ENCODE measurements at places on chromosomes 13 and 19.

DNA sequence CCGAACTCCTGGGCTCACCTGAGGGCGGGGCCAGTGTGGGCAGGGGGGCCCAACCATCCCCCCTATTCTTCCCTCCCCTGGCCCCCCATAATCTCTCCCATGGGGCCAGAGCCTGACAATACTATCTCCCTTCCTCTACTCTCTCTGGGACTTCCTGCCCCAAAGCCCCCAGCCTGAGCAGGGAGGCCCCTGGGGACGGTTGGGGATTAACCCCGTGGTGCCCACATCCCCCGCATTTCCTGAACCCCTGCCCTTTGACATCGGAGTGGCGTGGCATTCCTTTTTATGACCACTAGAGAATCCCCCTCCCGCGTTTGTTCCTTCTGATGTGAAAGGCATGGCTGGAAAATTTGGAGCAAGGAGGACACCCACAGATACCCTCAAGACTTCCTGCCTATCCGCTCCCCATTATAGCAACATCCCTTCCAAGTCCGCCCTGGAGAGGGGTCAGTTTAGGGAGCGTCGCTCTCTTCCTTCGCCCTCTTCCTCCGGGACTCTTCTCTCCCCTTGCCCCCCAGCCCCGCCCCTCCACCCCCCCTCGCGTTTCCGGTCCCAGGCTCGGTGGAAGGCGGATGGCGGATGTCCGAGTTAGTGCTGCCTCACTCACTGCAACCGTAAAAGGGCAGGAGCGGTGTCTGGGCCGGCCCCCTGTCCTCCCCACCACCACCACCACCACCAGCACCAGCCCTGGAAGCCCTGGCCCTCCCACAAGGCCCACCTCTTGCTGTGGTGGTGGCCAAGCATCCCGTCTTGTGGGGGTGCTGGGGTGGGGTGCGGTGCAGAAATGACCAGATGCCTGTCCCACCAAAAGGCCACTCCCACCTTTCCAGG, 1.8 kb downstream of the VASP start:
- peak; percentile 27 for DNase-seq

DNA sequence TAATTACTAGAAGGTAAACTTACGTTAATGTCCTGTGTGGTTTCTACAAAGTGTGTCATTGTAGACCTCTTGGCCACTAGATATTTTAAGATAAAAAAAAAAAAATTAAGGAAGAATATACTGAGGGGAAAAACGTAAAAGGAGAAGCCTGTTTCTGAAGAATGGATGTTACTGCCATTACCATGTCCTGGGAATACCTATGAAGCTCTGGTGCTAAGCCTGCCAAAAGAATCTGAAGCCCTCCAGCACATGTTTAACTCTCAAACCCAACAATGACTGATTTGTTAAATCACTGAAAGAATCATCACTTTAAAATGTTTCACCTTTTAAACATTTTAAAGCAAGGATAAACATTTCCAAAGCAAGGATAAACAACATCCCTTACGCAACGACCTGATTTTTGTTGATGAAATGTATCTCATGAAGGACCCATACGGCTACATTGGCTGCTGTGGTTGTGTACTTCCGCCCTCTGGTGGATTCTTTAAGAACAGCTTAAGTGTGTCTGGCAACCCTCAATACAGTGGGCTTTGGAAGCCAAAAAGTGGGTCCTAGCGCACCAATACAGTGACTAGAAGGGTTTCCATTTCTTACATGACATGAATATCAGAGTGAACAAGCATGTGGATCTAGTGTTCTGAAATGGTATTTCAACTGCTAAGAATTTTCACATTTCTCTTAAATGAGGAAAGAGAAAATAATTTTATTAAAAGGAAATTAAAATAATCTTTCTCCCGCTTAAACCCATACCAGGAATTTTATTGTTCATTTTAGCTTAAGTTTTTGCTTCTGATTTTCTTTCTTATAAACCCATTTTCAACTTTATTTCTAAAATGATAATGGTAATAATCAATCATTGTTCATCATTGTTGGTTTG, 74.5 kb upstream of the RAP2A start:
- peak; percentile 66 for DNase-seq

- peak; percentile 8 for DNase-seq
Observed at GRCh38 chr13:108961542-108962125, 332.2 kb downstream of the MYO16 start.

DNA sequence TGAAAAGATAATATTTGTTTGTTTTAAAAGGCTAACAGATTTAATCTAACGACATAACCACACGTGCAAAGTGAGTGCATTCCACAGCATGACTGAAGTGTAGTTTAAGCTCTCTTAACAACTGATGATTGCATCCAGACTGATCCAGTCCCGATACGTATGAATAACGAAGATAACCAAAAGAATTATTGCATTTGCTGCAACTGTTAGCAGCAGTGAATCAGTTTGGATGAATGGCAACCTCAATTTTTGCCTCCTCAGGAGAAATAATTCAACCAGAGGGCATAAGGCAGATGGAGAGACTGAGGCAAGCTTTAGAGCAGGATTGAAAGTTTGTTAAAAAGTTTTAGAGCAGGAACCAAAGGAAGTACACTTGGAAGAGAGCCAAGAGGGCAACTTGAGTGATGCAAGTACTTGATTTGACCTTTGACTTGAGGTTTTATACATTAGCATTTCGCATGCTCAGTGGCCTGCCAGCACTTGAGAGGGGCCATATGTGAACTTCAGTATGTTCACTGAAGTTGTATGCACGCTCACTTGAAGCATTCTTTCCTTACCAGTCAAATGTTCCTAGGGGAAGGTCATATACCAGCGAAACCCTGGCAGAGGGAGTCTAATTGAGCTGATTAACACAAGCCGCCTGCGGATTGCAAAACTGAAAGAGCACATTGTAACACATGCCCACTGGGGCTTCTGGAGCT, 835.0 kb upstream of the PCDH20 start:
- DNase-seq: no peak

DNA sequence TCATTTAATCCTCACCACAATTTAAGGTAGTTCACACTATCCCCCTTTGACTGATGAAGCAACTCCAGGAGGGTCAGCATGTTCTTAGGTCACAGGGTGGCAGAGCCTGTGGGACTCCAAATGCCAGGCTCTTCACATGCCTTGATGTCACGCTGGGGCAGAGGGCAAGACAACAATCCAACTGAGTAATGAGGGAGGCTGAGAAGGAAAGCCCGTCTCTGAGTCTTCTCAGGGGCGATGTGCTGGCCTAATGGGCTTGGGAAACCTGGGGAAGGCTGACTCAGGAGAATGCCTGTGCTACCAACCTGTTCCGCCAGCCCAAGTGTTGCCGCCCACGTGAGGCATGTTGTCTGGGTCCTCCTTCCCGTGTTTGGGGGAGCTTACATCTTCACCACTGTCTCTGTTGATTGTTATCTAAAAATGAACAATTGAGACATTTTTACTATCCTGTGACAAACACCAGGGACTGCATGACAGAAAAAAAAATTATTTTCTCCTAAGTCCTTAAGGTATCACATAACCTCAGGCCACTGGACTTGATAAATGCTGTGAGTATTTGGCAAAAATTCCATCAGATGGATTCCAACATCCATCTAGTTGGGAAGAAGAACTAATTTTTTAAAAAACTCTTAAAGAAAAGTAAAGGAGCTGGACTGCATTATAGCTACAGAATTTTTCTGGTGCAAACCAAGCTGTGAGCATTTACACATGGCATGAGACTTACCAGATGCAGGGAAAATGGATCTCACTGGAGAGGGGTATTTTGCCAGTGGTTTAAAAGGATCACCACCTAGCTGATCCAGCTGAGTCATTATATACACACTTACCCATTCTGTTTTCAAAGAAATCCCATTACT, 157.5 kb downstream of the RGCC start:
- no peak for DNase-seq

GRCh38 chr19:12481781-12482508, 2.7 kb downstream of the ZNF709 start:
- no peak for DNase-seq

DNA sequence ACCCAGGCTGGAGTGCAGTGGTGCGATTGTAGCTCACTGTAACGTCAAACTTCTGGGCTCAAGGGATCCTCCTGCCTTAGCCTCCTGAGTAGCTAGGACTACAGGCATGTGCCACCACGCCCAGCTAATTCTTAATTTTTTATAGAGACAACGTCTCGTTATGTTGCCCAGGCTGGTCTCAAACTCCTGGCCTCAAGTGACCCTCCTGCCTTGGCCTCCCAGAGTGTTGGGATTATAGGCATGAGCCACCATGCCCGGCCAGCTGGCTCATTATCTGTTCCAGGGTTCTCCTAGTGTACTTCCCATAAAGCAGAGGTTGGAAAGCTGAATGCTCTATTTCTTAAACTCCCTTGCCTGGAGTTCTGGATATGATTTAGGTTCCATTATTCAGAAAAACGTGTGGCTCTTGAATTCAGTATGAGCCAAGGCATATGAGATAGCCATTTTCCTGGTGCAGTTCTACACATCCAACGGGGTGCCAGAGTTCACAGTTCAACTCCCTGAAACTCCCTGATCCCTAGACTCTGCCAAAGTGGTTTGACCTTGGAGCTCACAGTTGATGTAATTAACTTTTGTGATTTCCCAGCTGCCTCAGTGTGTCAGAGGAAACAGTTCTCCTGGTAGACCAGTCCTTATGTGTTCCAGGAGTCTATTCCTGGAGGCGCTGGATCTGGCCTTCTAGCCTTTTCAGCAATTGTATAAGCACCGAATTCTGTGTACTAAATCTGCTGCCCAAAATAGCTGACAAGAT, 21.6 kb downstream of the GPR183 start:
- no peak for DNase-seq

DNA sequence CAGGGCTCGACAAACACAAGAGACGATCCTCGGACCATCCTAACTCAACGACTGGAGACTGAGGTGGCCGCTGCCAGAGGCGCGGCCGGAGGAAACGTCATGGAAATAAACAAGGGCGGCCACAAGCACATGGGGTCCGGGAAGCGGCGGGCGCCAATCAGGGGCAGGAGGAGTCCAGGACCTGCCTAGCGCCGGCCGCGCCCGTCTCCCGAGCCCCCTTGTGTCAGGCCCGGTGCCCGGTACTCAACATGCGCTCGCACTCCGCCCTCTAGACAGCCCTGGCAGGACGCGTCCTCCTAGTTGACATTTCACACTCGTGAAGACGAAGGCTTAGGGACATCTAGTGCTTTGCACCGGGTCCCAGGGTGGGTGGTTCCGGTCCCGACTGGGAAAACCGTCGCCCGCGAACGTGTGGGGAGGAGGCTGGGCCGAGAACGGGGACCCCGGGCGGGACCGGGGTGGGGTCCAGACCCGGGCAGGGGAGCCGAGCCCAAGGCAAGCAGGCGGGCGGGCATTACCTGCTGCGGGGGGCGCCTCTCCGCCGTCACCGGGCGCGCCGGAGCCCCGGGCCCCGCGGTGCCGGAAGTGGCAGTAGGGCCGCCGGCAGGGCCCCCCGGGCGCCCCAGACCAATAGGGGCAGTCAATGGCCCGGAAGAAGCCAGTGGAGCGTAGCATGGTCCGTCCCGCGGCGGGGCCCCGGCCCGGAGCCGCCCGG, 442 bp downstream of the REXO1 start:
- DNase-seq: peak; percentile 59

DNA sequence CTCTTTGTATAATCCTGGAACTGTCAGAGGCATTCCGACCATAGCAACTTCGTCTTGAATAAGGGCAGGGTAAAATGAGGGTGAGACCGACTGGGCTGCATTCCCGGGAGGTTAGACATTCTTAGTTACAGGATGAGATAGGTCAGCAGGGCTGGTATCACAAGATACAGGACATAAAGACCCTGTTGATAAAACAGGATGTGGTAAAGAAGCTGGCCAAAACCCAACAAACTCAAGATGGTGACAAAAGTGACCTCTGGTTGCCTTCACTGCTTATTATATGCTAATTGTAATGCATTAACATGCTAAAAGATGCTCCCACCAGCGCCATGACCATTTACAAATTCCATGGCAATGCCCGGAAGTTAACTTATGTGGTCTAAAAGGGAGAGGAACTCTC, 27.7 kb upstream of the MBNL2 start:
- peak; percentile 19 for DNase-seq

DNA sequence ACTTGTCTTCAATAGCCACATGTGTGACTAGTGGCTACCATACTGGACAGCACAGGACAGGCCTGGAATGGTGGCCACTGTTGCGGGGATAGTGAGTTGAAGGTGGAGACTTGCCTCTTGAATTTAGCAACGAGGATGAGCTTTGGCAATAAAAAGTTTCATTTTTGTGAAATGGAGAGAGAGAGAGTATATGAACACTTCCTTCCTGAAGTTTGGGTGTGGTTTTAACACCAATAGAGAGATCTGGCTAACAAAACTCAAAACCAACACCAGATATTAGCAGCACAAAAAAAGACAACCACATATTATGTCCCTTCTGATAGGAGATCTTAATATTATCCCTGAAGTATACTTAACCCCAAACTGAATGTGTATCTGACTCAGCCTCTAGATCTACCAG, 6.3 kb upstream of the LRFN3 start:
- no peak for DNase-seq

DNA sequence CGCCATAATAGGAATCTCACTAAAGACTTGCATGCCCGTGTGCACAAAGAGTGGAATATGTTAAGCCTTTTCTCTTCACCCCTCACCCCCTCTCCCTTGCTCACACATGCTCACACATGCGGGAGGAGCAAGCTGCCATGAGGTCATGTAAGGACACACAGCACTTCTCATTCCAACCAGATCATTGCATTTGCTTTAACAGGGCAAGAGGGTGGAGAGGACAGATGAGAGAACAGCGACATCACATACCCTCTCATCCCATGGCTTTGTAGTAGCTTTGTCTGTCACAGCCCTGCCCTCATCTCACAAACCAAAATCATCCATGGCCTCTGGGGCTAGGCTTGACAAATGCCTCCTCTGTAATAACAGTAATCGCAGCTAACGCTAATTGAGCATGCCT, 145.6 kb upstream of the FRY start:
- peak; percentile 80 for DNase-seq

DNA sequence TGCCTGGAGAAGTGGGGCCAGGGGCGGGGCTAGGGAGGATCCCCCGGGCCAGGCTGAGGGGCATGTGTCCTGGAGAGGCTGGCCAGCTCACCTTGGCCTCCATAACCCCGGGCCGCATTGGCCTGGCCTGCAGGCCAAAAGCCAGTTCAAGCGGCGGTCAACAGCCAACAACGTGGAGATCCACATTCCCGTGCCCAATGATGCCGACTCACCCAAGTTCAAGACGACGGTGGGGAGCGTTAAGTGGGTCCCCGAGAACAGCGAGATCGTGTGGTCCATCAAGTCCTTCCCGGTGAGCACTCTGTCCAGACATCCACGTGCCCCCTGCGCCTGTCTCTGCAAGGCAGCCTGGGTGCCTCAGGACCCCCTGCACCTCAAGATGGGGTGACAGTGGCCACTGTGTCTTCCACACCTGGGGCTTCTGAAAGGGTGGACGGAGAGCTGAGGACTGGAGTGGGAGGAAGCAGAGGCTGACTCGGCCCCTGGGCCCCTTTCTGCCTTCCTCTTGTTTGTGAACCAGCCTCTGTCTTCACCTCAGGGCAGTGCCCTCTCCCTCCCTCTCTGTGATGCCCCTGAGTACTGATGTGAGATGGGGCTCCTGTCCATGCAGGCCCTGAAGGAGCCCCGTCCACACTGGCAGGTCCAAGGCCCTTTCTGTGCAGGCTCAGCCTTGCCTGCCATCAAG, 31.1 kb downstream of the AP1M1 start:
- no peak for DNase-seq

- no peak for DNase-seq
Observed at GRCh38 chr13:52743988-52744387, 4.4 kb upstream of the CNMD start.

All from HAP-1 (cell line).